ENCODE measurements at places on chromosomes 2 and 18.

DNA sequence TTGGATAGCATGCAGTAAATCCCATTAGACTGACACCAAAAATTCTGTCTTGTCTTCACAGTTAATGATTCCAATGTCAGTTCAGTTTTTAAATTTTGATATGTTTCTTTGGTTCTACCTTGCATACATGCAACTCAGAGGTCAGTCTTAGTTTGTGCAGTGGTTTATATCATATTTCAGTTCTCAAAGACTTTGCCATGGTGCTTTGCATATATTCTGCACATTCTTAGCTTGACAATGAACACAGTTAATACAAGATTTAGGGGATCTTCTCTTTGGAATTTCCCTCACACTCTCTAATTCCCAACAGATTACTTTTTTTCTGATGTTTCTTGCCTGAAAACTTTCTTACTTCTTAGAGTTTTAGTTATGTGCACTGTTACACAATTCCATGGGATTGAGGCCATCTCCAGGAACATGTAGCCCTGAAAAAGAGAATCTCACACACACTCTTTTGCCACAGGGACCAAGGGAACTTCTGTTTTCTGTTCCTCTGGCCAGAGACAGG lies 17.3 kb downstream of the NOL4 start:
- no peak for DNase-seq

- DNase-seq: peak; percentile 65
Observed at GRCh38 chr2:239832490-239833268, 192.5 kb downstream of the NDUFA10 start.

- DNase-seq: no peak
Observed at GRCh38 chr18:49178321-49178720, 227.6 kb upstream of the SMAD7 start.

DNA sequence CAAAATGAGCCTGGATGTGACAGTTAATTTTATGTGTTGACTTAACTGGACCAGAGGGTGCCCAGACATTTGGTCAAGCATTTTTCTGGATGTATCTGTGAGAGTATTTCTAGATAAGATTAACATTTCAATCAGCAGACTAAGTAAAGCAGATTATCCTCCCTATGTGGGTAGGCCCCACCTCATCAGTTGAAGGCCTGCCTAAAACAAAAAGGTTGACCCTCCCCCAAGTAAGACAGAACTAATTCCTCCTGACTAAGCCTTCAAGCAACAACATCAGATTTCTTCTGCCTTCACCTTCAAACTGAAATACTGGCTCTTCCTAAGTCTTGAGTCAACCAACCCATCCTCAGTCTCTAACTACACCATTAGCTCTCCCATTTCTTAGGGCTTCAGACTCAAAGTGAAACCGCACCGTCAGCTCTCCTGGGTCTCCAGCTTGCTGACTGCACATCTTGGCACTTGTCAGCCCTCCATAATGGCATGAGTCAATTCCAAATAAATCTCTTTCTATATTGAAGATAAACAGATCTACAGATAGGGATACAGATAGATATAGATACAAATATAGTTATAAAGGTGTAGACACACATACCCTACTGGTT lies 47.9 kb downstream of the MEMO1 start:
- DNase-seq: no peak

DNA sequence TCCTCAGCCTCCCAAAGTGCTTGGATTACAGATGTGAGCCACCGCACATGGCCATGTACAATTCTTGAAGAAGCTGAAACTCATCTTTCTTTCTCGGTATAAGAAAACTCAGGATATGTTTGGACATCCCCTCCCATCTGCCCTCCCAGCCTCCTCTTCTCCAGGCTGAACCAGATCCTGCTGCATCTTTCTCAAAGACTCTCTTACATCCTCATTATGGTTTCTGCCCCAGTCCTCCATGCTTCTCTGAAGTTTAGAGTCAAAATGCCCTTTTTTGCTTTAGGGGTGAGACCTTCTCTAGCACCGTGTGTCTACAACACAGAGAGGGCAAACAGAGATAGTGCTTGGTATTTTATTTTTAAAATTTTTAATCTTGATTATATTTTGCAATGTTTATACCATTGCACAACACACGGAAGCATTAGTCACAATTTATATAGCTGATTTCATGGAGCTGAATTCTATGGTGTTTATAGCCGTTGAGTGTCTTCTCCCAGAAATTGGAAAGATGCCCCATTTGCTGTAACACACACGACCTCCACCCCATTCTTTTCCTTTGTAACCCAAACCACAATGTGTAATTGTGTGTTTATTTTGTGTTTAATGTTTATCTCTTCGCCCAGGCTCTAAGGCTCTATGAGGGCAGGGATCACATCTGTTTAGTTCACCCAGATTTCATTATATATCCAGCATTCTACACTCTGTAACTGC lies 206.0 kb upstream of the TNP1 start:
- no peak for DNase-seq

- no peak for DNase-seq
Observed at GRCh38 chr2:202122980-202123720, 50.1 kb downstream of the KIAA2012 start.

DNA sequence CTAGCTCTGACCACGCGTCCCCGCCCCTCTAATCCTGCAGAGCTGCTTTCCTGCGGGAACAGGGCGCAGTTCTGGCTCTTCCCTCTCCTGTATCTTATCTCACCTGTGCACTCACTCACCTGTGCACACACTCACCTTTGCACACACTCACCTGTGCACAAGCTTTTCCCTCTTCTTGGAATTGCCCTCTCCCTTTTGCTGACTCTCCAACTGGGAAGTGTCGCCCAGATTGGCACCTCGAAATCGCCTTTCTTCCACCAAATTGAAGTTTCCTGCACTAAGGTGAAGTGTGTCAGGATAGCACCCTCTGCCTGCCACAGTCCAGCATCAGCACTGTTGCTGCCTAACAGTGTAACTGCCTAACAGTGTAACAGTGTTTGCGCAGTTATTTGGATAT lies 566 bp upstream of the CMPK2 start:
- no peak for DNase-seq

DNA sequence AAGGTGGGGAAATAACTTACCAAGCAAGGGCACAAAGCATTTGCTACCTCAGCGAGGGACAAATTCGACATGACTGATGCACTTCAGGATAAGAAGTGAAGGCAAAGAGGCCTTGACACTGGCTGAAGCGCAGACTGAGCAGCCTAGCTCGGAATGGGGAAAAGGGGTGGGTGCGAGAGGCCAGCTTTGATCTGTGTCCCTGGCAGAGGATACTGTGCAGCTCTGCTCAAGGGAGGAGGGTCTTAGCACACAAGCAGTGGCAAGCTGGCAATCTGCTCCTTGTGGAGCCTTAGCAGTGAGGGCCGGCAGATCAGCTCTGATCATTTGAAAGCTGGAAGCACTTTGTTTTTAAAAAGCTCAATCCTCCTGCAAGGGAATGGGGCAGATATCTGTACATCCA lies 222.3 kb downstream of the ZBTB7C start:
- DNase-seq: peak; percentile 38

GRCh38 chr2:224841910-224842309 lies 125.7 kb upstream of the CCDC195 start:
- no peak for DNase-seq

DNA sequence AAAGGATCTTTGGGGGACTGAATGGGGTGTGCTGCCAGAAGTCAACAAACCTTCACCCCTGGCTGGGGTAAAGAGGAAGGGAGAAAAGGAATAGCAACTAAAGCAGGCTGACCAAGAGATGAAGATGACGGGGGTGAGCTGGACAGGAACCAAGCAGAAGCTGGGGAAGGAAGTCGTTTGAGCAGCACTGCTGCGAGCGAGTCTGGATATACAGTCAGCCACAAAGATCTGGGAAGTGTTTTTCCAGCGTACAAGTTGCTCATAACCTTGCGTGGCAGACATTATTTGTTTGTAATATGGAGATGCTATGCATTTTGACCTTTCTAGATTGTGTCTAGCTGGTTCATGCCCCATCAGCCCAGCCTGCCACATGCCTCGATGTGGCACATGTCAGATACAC lies 71.2 kb downstream of the EIF2AK3 start:
- no peak for DNase-seq

DNA sequence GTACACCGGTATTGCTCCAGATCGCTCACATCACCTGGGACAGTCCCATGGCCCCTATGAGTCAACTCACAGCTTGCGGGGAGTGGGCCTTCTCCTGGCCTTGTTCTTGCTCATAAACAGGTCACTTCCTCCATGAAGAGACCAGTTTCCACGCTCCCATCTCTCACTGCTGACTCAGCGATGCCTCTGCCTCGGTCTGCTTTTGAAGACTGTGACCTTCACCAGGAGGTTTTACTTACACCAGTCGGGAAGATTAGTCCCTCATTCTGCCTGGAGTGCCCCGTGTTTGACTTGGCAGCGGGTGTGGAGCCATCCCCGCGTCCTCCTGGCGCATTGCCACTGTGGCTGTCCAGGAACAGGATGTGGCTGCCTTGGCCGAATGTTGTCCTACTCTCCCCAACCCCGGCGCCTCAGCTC lies 159.8 kb downstream of the RHBDD1 start:
- no peak for DNase-seq

DNA sequence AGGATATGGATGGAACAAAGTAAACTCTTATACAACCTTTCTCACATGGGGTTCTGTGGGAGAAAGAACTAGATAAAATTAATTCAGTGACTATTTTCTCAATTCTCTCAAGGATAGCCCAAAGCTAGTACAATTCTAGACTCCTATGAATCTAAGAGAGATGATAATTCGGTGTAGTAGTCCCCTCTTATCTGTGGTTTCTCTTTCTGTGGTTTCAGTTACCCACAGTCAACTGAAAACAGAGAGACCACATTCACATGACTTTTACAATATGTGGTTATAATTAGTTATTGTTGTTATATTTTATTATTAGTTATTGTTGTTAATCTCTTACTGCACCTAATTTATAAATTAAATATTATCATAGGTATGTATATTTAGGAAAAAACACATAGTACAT lies 53.5 kb upstream of the C2orf15 start:
- no peak for DNase-seq

- DNase-seq: no peak
Observed at GRCh38 chr2:29844713-29845326, 76.6 kb downstream of the ALK start.

DNA sequence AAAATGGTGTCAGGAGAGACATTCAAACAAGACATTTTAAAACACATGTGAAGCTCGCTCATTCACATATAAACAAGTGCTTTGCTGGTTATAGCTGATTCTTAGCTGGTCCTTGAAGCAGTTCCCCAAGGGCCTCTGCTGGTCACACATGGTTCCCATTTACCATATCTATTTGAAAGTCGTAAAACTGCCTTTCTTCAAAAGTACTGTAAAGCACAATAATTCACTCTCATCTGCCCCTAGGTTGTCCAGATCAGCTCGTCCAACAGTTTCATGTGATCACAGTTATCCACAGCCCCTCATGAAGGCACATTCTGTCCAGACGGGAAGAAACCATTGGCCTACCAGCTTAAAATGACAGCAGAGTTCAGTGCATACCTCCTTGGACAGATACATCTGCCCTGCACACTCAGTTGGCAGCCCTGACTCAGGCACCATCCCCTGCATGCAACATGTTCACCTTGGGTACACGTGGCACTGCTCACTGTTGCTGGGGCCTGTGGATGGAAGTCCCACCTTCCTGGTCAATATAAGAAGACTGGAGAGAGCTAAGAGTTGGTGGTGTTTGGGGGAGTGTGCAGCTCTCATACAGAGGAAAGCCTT lies 108.0 kb upstream of the HAAO start:
- no peak for DNase-seq

DNA sequence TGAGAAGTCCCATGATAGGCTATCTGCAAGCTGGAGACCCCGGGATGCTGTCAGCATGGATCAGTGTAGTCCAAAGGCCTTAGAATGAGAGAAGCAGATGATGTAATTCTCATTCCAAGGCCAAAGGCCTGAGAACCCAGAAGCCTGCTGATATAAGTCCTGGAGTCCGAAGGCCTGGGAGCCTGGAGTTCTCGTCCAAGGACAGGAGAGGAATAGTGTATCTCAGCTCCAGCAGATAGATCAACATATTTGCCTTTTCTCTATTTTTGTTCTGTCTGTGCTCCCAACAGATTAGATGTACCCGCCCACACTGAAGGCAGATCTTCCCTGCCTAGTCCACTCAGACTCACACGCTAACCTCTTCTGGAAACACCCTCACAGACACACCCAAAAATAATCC lies 454.9 kb upstream of the CHAC2 start:
- DNase-seq: no peak

DNA sequence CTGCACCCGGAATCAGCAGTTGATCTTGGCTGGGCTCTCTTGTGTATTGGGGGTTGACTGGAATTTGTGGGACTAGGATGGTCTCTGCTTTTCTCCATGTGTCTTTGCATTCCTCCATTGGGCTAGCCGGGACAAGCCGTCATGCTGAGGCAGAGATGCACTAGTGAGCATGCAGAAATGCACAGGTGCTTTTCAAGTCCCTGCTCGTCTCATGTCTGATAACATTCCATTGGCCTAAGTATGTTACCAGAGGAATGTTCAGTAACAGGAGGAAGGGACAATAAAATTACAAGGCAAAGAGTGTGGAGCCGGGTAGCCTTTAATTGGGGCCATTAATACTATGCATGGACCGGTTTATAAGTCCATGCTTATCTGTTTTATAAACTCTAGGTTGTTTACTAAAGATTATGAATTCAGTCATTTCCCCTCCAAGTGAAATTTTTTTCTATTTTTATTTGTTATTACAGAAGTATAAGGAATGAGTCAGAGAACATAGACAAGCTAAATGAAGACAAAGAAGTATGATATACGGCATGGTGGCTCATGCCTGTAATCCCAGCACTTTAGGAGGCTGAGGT lies 24.4 kb upstream of the AAK1 start:
- DNase-seq: no peak

GRCh38 chr2:203893840-203894239 lies 26.3 kb downstream of the CTLA4 start:
- no peak for DNase-seq

DNA sequence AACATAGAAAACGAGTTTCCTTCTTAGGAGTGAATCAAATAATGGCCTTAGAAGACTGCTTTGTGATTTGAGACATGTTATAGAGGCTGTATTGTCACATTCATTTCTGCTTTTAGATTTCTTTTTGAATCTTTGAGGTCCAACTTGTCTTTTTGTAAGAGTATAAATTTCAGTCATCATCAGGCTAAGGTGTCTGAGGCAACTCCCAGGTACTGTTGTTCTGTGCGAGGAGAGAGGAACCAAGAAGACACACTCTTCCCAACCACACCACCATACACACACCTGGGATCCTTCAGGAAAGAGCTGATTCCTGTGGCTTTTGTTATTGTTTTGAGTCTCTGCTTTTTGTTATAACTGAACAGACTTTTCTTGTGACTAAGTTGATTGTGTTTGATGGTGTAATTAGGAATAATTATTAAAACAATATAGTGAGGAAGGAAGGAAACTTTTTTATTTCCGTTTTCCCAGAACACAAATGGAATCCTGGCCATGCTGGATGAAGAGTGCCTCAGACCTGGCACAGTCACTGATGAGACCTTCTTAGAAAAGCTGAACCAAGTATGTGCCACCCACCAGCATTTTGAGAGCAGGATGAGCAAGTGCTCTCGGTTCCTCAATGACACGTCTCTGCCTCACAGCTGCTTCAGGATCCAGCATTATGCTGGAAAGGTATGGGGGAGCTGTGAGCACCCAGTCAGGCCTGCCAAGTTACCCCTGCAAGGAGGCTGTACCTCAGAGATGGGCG lies 140.4 kb downstream of the MYO1B start:
- DNase-seq: no peak
